Mucosa of descending colon (tissue), 3 donors: ENCODE measurements at places on chromosomes 3 and 15. TPM values are rescaled to one million over a fixed set of nuclear protein-coding genes. Genes with fewer than 3 reads are reported as not detected.
A peak's percentile ranks its signal among the peaks of the same experiment; 100 is the strongest.

- no peak for DNase-seq
Observed at GRCh38 chr3:188518416-188518815, 364.5 kb downstream of the LPP start.

DNA sequence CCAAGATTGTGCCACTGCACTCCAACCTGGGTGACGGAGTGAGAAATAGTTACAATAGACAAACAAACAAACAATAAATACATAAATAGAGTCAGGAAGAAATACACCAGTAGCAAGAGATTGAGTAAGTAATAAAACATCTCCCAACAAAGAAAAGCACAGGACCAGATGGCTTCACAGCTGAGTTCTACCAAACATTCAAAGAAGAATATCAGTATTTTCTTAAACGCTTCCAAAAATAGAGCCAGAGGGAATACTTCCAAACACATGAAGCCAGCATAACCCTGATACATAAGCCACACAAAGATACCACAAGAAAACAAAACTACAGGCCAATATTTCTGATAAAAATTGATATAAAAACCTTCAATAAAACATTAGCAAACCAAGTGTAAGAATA, 30.7 kb upstream of the IGSF10 start:
- DNase-seq: no peak

- peak; percentile 74 for DNase-seq
Observed at GRCh38 chr3:39414421-39414907, 7.9 kb downstream of the RPSA start.

- no peak for DNase-seq
Observed at GRCh38 chr3:105930733-105931132, 61.9 kb upstream of the CBLB start.

- DNase-seq: no peak
Observed at GRCh38 chr15:34944936-34945335, 24.6 kb downstream of the AQR start.

DNA sequence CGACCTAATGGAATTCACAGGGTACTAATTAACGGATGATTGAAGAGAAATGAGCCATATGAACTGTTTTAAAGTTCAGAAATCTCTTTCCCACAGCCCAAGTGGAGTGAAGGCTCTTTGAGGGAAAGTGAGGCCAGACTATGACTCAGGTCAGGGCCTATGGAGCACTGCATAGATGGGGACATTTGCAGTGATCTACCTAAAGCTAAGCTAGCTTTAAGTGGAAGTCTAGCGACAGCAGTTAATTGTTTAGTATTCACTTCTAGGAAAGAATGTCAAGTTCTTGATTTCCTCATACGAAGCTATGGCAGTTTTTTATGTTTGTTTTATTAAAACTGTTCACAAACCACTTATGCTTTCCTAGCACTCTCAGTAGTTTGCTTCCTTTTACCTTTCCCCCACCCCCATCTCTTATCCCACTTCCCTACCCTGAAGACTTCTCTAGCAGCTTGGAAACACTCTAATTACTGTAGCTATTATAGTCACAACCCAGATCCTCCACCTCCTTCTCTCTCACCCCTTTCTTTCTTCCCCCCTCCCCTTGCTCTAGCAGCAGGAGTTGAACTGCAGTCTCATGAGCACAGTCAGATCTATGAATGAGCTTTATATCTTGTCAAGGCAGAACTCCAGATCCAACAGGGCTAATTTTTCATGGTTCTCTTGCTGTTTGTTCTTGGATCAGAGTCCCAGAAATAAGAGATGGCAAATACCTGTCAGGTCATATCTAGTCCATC, 6.2 kb downstream of the ZNF609 start:
- no peak for DNase-seq

DNA sequence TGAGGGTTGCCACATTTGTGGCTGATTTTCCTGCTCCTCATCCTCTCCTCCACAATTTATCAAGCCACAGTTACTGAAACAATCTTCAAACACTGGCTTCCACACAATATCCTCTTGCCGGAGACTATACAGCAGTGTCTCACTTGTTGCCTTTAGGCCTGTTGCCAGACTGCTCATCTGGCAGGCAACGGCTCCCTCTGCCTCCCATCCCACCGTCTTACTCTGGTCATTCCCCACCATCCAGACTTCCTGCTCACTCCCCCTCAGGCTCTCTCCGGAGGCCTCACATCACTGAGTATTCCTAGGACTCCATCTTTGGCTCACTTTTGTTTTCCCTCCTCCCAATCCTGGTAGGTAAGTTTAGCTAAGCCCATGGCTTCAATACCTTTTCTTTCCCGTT, 301.9 kb downstream of the IL20RB start:
- no peak for DNase-seq

DNA sequence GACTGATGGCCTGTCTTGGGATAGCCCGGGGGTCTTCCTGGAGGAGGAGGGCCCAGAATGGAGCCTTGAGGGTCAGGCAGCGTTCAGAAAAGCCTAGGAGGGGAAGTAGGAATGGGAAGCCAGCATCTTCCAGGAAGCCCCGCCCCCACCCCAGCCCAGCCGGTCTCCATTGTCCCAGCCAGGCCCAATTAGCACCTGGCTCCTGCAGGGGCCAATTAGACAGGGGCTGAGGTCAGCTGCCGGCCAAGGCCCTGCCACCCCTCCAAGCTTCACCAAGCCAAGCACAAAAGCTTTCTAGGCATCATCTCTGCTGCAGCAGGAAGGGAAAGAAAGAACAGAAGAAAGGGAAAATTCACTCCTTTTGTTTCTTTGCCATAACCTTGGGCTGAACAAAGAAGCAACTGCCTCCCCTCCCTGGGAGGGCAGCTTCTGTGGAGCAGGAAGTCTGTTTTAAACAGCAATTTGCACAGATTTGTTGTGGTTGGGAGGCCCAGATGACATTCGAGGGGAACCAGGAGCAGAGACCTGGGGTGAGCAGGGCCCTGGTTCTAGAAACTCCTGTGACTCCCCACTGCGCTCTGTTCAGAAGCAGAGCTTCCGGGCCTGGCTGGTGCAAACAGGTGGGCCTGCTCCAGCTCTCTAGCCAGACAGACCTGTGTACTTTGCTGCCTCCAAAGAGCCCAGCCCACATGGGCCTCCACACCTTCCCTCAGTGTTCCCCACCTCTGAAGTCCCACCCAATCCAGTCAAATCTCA, 47.7 kb downstream of the CYP11A1 start:
- no peak for DNase-seq

DNA sequence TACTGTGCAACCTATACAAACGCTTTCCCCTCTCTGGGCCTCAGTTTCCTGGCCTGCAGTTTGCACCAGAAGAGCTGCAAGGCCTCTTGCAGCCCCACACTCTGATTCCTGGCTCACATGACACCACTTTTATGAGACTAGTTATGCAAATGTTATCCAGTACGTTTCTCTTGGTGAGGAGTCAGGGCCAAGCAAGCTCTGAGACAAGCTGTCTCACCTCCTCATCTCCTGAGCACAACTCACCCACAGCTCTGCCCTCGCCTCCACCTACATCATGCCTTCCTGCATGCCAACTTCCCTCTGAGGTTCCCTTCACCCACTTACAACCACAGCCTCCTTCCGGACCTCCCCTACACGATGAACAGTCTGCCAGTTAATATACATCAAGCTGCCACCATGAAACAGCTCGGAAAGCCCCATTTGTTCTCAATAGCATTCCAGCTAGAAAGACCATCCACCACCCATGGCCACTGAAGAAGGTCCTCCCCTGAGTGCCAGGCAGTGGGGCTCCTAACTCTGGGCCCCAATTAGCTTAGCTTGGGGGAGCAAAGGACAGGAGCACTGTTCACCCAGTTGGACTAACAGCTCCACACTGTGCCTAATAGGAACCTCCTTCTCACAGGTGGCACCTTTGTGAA, 25.0 kb downstream of the CRYGS start:
- peak; percentile 60 for DNase-seq

- DNase-seq: peak; percentile 53
Observed at GRCh38 chr3:184176377-184177330, 2.0 kb downstream of the AP2M1 start.

GRCh38 chr3:61561374-61562041, at the start of gene PTPRG:
TSS of gene PTPRG (plus strand) at chr3:61561571. CDS start at chr3:61562288, 717 bp downstream.
- DNase-seq: peak; percentile 90

- no peak for DNase-seq
Observed at GRCh38 chr3:4394567-4394966, 72.5 kb downstream of the SUMF1 start.

- DNase-seq: no peak
Observed at GRCh38 chr15:63752075-63752684, 81.6 kb downstream of the HERC1 start.

- no peak for DNase-seq
Observed at GRCh38 chr3:72488738-72489035, 359.6 kb downstream of the SHQ1 start.

GRCh38 chr15:74642348-74642733, 26.7 kb downstream of the CLK3 start:
- DNase-seq: no peak

DNA sequence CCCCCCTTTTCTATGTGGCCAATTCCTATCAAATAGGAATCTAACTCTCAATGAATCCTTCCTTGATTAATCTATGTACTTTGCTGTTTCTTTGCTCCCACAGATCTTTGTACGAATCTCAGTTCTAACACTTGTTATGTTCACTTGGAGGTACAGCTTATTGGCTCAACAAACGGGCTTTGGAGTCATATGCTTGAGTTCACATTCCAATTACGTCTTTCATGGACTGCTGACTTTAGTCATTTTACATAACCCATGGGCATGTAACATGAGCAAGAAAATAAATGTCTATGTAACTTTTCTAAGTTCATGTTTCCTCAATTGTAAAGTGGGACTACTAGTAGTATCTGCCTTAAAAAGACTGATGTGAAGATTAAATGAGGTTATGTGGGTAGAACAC, 123.2 kb upstream of the TBC1D5 start:
- DNase-seq: no peak

- DNase-seq: no peak
Observed at GRCh38 chr3:147269907-147270306, 136.4 kb downstream of the ZIC4 start.

- no peak for DNase-seq
Observed at GRCh38 chr3:103210583-103210982, 775.8 kb downstream of the ZPLD1 start.

DNA sequence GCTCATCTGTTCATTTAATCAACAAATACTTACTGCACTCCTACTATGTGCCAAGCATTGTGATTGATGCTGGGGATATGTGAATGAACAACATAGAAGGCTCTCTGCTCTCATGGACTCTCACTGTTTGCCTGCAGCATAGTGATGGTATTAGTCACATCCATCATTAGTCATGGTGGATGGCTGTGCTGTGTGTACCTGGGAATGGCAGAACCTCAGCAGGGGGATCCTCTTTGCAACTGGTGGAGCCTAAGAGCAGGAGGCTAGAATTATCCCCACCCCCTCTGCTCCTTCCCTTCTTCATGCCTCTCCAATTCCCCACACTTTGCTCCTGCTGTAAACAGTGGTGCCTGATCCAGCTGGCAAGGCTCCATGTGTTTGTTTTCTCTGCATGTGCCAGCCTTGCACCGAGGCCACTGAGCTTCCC, 20.5 kb downstream of the BOC start:
- no peak for DNase-seq

DNA sequence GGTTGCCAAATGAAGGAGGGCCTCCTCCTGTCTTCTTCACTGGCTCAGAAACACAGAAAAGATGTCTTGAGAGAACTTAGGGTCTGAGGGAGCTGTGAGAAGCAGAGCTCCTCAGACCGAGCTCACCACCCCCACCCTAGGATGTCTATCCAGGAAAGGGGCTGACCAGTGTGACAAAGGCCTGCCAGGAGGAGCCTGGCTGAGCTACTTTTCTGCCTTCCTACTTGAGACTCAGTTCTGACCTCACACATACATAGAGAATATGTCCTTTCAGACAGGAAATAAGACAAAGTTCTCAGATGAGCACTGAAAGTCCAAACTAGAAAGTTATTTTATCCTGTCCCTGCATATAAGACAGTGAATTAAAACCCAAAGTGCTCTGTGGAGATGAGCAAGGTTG, 54.5 kb downstream of the KIF9 start:
- no peak for DNase-seq

DNA sequence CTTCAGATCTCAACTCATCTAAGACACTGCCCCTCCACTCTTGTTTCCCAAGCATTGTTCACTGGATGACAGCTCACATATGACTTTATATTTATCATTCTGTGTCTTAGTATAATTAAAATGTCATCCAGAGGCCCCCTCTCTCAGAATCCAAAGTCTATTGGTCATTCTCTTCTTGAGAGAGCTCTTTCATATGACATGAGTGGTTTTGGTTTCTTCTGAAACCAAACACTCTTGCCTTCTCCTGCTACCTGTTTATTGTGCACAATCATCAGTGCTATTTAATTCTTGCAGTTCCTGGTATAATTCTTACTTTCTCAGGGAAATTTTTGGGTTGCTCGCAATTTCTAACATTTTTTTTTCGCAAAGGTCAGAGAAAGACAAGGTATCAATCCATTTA, 249.5 kb downstream of the IL5RA start:
- no peak for DNase-seq

GRCh38 chr3:69439643-69440270, 53.9 kb upstream of the FRMD4B start:
- no peak for DNase-seq

DNA sequence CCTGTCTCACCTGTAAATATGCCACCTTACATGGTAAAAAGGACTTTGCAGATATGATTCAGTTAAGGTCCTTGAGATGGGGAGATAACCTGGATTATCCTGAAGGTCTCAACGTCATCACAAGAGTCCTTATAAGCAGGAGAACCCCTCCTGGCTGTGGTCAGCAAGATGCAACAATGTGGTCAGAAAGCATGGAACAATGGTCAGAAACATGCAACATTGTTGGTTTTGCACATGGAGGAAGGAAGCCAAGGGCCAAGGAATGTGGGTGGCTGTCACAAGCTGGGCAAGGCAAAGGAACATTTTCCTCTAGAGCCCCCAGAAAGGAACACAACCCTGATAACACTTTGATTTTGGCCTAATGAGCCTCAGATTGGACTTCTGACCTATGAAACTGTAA, 9.4 kb upstream of the SUMF1 start:
- DNase-seq: no peak

DNA sequence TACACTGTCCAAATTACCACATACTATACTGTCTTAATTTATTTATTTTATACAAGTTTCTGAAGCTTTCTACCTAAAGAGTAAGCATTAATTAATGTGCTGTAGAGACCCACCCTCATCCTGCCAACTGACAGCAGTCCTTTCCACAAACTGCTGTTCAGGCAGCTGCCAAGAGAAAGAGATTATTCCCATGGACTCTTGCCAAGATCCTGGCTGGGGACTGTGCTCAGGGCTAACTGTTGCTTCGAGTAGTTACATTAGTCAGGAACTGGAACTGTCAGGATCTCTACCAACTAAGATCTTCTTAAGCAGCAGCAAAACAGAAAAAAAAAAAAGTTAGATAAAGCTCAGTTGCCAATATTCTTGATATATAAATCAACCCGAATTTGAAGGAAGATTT, 398.8 kb downstream of the MECOM start:
- DNase-seq: peak; percentile 72

SPATA12 gene
- 0.14 TPM for total RNA-seq

VIPR1 gene
- 68.9 TPM for total RNA-seq

FRMD5 gene
- 2.3 TPM for total RNA-seq

ITIH4 gene
- 1.9 TPM for total RNA-seq

PLA2G4D gene
- total RNA-seq: 0.51 TPM

HYAL1 gene
- total RNA-seq: 5.3 TPM

RNF7 gene
- total RNA-seq: 144 TPM

RBSN gene
- 16.5 TPM for total RNA-seq

SCAANT1 gene
- total RNA-seq: not detected

QARS1 gene
- total RNA-seq: 415 TPM

SKOR1 gene
- 0.34 TPM for total RNA-seq

RBMS3 gene
- 4.6 TPM for total RNA-seq

TERC gene
- 2.3 TPM for total RNA-seq

EXD1 gene
- total RNA-seq: not detected
